Right cardiac atrium (tissue), 5 donors: ENCODE measurements at places on chromosomes 6 and 20.

GRCh38 chr6:112253841-112254816 is at the start of gene LAMA4:
TSS of gene LAMA4 (minus strand) at chr6:112254567. CDS start at chr6:112254150, 417 bp downstream.
- peak; percentile 59 for DNase-seq

GRCh38 chr6:147821295-147821897 is 312.9 kb downstream of the SAMD5 start:
- no peak for DNase-seq

GRCh38 chr6:89734526-89734925 is 85.1 kb downstream of the MDN1 start:
- no peak for DNase-seq

- no peak for DNase-seq
Measured at GRCh38 chr6:33839399-33840047, 35.7 kb upstream of the MLN start.

DNA sequence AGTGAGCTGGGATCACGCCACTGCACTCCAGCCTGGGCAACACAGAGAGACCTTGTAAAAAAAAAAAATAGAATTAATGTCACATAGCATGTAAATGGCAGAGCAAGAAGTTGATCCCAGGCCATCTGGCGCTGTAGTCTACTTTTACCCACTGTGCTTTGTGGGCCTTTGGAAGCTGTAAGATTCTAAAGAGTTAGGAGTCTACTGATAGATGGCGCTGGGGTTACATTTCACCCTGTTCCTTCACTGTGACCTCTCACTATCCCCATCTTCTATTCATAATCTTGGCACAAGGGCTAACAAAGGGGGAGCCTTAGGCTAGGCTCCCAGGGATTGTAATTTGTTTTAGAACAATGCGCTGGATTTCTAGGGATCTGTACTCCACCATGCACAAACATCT is 24.4 kb downstream of the SIRPD start:
- DNase-seq: no peak

- no peak for DNase-seq
Measured at GRCh38 chr6:9540534-9541126, 874.2 kb downstream of the TFAP2A start.

GRCh38 chr6:39377539-39377950 is 55.0 kb upstream of the KCNK16 start:
- peak; percentile 72 for DNase-seq

DNA sequence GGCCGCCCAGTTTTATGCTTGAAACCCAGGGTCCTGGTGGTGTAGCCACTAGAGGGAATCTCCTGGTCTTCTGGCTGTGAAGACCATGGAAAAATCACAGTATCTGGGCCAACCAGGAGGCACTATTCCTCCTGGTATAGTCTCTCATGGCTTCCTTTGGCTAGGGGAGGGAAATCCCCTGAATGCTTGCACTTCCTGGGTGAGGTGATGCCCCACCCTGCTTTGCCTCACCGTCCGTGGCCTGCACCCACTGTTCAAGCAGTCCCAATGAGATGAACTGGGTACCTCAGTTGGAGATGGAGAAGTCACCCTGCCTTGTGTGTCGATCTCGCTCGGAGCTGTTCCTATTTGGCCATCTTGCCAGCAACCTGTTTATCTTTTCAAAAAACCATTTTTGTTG is 10.1 kb upstream of the ZNF337 start:
- peak; percentile 44 for DNase-seq

DNA sequence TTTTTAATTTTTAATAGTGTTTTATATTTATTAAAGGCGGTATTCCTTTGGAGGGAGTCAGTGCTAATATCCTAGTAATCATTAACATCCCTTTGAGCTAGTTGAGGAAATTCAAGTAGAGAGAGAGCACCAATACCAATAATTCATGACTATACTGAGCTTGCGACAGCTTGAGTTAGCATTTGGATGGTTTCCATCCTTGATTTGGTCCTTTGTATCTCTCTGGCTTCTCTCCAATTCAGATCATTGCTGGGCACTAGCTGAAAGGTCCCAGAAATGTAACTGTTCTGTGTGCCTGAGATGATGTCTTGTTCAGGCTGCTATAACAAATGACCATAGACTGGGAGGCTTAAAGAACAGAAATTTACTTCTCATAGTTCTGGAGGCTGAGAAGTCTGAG is 77.0 kb downstream of the RNF144B start:
- no peak for DNase-seq

DNA sequence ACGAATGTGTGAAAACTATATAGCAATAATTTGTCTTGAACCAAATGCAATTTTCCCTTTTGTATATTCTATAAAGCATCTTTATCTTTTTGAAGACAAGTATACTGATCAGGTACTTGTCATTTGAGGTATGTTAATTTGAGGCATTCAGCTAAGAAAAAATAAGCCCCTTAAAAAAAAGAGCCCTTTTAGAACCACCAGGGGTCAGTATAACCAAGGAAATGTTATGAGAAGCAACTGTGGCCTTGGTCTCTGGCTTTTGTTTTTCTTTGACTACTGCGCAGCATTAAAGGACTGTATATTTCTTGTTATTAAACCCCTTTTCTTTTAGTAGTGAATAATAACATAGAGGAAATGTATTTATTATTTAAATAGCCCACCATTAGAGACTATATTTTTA is 43.1 kb downstream of the CD109 start:
- no peak for DNase-seq

- DNase-seq: no peak
Measured at GRCh38 chr6:134607411-134607810, 289.5 kb upstream of the SGK1 start.

GRCh38 chr6:108574457-108575141 is 13.9 kb downstream of the FOXO3 start:
- peak; percentile 41 for DNase-seq

GRCh38 chr20:54856202-54856601 is 380.8 kb downstream of the DOK5 start:
- no peak for DNase-seq

DNA sequence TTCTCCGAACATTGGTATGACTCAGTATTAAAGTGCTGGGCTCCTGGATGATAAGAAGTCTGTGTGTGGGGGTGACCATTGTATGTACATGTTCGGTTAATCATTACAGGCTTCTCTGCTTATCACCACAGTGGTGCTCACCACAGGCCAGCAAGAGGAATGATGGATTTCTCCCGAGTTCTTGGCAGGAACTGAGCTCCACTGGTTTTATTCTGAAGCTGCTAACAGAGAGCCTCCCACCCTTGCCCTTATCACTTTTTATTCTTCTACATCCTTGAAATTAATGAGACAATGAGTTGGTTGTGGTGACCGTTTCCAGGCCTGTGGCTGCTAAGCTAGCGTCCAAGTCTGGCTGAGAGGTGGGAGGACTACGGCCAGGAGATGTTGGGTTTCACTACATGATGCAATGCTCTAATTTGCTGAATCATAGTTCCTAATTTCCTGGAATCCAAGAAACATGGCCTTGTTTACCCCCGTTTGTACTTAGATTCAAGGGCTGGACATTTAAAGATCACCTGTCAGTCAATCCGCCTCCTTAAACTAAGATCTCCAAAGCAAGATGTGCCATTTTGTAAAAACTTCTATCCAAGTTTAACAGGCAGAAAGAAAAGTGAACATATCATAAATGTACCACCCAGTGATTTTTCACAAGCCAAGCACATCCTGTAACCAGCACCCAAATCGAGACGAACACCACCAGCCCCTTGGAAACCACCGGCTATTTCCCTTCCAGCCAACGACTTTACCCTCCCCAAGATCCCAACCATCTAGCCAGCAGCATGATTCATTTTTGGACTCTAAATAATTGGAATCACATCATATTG is 172.5 kb downstream of the FOXA2 start:
- DNase-seq: peak; percentile 76

GRCh38 chr20:4439461-4439860 is 282.2 kb upstream of the PRND start:
- DNase-seq: no peak

GRCh38 chr20:57432862-57433491 is 41.8 kb downstream of the RBM38 start:
- DNase-seq: peak; percentile 80

GRCh38 chr6:100346828-100347227 is 117.9 kb downstream of the SIM1 start:
- DNase-seq: no peak
